RWPE2 (cell line): ENCODE measurements at places on chromosomes 1 and 21.

DNA sequence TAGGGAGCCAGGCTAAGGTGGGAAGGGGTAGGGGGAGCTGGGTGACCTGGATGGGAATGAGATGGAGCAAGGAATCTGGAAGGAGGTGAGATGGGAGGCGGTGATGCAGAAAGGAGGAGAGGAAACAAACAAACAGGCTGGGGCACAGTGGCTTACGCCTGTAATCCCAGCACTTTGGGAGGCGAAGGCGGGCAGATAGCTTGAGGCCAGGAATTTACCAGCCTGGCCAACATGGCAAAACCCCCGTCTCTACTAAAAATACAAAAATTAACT, 10.8 kb downstream of the CRABP2 start:
- no peak for DNase-seq

DNA sequence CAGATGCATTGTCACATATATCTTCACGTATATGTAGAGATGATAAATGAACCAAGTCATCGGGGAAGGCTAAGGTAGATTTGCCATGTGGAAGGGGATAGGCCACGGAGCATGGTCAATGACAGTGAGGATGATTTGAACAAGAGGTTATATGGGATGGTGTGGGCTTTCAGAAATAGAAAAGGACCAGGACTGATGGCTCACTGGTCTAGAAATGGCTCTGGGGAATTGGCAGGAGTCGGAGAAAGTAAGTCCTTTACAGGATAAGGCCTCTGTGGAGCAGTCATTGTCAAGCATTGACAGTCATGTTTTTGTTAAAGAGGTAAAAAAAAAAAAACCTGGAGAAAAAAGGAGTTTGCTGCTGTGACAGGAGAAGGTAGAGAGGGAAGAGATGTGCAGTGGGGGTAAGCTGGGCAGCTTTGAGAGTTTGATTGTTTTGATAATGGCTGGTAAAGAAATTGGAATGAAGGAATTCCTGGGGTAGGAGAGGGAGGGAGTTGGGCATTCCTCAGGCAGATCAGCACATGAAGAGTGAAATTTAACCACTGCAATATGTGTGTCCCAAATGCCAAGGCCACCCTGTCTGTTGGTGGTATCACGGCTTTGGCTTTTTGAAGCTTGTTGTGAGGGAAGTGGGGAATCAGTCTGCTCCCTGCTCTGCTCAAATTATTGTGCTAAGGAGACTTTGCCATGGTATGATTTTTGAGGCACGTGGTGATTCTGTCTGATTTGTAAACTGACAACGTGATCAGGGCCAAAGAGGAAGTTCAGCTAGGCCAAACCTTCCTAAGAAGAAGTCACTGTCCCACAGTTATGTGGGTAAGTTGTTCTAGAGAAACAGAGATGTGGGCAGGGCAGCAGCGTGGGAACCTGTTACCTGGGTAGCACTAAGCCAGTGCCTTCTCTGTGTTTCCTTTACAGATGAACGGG, 26.0 kb downstream of the MACF1 start:
- no peak for DNase-seq

DNA sequence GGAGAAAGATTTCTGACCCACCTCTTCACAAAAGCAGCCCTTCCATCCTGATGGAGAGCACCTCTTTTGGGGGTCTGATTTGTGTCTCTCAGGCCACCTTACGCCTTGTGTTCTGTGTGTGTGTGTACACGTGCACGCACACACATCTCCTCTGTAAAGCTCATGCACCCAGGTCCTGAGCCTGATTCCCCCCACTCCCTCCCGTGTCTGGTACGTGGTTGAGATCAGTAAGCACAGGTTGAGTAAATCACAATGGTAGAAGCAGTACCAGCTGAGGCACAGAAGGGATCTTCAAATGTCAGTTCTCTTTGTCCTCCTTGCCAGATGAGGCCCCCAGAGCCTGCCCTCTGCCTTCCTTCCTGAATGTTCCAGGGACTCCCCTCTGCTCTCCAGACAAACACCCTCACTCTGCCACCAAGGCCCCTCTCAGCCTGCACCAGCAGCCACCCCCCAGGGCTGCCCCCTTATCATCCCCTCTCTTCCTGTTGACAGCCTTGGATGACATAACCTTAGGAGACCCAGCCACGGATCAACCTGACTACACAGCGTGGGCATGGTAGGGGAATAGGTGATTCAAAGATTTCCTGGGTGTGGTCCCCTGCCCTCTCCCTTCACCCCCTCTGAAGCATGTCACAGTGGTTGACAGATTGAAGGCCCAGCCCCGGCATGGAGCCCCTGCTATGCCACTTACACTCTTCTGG, 112.8 kb downstream of the HIVEP3 start:
- DNase-seq = no peak

- DNase-seq = no peak
These were observed 135.4 kb downstream of the LMO4 start for GRCh38 chr1:87464022-87464490.

DNA sequence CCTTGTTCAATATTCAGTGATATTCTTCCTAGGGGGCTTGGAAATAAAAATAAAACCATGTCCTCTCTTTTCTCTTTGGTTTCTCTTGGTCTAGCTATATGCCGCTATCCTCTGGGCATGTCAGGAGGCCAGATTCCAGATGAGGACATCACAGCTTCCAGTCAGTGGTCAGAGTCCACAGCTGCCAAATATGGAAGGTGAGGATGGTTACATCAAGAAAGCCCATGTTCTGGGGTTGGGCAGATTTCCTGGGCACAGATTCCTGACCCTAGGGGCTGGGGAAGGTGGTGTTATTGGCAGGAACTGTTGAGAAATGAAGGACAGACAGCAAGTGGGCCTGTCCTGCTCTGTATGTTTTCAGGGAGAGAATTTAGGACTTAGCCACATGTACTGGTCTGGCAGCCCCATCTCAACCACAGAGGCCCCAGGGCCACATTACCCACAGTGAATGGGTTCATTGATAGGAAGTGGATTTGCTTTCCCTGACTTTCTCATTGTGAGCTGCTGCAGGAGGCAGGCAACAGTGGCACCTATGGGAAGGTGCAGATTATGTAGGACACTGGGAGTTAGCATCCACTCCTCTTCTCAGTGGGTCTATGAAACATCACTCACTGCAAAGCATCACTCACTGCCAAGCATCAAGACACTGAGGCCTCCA, 37.4 kb upstream of the HSD17B7 start:
- no peak for DNase-seq
